Stimulated activated CD8-positive, alpha-beta memory T cell treated with anti-CD3 and anti-CD28 coated beads, Interleukin-15, amount 100 ng/mL, for 24 hours (primary cell): ENCODE measurements at places on chromosomes 1 and 21.

- no peak for DNase-seq
Observed at GRCh38 chr1:168924976-168925375, 181.5 kb upstream of the ATP1B1 start.

DNA sequence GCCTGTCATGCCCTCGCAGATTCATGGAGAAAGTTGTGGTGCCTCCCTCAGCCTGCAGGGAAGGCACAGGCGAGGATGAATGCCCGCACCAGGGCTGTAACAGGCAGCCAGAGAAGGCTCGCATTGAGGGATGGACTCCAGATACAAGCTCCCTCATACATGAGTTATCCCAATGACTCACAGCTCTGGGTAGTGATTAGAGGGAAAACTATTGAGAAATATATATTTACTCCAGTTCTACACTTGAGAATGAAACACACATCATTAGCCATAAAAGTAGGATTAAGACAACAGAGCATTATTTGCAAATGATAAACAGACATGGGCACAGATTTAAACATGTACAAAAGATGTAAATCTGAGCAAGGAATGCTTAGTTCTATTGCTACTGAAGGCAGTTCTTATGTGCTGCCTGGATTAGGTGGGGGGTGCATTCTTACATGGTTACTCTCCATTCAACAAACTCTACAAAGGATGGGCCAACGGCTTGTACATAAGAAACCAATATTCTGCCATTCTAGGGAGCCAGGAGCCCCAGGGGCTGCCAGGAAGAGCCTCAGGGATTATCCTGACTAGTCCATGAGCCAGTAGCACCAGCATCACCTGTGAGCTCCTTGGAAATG is 97.9 kb downstream of the CSMD2 start:
- DNase-seq = no peak

GRCh38 chr1:30696831-30697230 is 26.6 kb downstream of the MATN1 start:
- DNase-seq = no peak

DNA sequence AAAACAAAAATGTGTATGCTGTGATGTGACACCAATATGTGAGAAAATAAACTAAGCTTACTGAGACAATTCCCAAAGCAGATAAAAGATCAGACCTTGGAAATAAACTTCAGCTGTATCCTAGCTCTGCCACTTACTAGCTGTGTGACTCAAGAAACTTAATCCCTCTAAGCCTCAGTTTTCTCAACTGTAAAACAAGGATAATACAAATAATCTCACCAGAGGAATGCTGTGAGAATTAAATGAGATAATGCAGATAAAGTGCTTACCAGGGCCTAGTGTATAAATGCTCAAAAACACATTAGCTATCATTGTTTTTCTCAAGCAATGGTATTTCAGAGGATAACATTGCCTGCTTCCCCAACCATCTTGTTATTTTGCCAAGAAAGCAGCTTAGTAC is 2.1 kb downstream of the HEATR1 start:
- DNase-seq = no peak

- no peak for DNase-seq
Observed at GRCh38 chr21:26125433-26126167, 45.0 kb downstream of the APP start.

DNA sequence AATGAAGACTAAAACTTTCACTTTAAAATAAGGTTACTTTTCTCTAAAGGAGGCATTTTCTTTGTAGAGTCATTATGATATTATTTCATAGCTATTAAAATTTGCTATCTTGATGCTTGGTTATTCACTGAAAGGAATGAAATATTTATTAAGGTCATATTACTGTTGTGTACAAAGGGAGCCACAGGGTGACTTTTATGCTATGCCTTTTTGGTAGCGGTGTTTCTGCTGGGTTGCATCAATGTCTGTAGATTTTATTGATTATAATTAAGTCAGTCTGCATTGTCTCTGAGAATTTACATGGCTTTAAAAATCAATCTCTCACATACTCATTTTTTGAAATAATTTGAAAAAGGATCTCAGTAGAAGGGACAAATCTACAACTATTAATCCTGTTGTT is 84.9 kb downstream of the NFIA start:
- no peak for DNase-seq

GRCh38 chr1:107171333-107171732 is 30.5 kb downstream of the NTNG1 start:
- DNase-seq = no peak

DNA sequence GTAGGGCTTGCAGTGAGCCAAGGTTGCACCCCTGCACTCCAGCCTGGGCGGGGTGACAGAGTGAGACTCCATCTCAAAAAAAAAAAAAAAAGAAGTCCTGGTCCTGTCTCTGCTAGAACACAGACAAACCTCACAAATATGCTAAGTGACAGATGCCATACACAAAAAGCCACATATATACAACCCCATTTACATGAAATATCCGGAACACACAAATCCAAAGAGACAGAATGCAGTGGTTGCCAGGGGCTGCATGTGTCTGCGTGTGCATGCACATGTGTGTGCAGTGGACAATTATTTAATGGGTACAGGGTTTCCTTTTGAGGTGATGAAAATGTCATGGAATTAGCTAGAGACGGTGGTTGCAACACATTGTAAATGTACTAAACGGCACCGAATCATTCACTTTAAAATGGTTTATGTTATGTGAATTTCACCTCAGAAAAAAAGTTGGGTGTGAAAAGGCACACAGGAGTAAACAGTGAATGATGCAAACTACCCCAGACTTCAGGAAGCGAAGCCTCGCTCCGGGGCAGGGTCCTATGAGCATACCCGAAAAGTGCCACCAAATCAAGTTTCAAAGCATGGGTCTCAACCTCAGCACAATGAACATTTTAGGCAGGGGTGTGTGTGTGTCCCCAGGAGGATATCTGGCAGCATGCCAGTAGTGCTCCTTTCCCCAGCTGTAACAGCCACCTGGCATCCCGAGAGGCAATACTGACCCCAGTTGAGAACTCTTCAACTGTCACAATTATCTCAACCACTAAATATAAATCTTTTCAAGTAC is 48.3 kb downstream of the GNB1 start:
- DNase-seq = no peak

DNA sequence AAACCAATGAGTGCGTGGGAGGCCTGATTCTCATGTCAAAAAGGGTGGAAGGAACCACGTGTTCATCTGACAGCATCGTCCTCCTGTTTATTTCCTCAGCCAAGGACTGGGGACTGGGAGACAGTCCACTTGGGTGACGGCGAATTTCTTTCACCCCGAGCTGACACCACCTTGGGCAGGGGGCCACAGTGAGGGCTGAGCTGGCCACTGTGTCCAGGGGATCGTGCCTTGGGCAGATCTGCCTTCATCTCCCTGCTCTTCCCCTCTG is 122.1 kb downstream of the SIM2 start:
- DNase-seq = no peak

DNA sequence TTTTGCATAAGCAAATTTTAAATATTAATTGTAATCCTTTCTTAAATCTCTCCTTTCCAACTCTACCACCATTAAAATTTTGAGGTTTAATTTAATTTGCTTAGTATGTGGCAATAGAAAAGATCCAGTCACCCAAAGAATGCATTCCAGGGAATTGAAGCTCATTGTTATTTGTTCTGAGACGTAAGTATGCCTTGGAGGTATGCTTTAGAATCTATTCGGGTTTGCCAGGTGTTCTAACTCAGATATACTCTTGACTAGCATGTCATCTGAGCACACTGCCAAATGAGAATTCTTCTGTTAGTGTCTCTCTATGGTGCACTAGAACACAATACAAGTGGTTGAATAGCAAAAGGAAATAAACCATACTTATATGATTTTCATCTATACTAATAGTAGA is 813.6 kb upstream of the ADGRL2 start:
- DNase-seq = no peak

DNA sequence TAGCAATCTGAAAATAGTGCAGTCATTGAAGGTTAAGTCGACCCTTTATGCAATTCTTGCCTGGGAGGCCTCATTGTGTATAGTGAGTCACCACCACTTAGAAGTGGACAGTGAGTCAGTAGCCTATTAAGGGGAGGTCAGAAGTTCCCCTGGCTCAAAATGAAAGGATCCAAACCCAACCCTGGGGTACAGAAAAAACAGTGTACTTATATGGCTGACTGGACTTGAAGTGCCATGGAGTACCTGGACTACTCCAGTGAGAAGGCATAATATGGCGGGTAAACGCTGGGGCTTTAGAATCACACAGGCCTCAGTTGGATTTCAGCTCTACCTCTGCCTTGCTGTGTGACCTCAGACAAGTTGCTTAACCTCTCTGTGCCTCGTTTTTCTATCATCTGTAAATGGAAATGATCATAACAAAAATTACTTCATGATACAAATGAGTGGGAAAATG is 2.2 kb upstream of the BCL9 start:
- DNase-seq = no peak

GRCh38 chr1:67676287-67676686 is 8.7 kb upstream of the GADD45A start:
- DNase-seq = no peak

DNA sequence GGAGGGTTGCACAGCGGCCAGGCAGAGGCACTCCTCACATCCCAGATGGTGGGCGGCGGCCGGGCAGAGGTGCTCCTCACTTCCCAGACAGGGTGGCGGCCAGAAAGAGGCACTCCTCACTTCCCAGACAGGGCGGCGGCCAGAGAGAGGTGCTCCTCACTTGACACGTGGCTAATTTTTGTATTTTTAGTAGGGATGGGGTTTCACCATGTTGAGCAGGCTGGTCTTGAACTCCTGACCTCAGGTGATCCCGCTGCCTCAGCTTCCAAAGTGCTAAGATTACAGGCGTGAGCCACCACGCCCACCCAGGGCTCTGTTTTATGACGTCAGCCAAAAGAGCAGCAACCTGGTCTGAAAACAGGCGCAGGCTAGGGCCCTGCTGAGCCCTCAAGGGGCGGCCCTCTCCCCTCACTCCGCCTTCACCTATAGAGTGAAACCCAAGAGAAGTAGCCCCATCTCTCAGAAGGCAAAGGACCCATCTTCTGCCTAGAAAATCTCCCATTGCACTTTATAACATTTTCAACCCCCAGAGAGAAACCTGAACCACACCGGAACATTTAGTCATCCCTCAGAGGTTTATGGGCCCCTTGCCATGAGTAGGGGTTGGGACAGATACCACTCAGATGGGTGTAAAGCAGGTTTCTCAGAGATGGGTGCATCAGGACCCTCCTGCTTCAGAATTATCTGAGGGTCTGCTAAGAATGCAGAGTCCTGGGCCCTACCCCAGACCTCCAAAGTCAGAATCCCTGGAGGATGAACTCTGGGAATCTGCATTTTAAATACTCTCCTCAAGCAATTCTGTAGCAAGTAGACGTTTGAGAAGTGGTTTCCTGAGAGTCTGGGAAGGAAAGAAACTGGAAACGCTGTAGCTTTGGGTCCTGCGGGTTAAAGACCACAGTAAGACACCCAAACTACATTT is 40.8 kb downstream of the CDK18 start:
- no peak for DNase-seq

GRCh38 chr1:117610036-117610435 is 4.2 kb downstream of the TENT5C start:
- no peak for DNase-seq

DNA sequence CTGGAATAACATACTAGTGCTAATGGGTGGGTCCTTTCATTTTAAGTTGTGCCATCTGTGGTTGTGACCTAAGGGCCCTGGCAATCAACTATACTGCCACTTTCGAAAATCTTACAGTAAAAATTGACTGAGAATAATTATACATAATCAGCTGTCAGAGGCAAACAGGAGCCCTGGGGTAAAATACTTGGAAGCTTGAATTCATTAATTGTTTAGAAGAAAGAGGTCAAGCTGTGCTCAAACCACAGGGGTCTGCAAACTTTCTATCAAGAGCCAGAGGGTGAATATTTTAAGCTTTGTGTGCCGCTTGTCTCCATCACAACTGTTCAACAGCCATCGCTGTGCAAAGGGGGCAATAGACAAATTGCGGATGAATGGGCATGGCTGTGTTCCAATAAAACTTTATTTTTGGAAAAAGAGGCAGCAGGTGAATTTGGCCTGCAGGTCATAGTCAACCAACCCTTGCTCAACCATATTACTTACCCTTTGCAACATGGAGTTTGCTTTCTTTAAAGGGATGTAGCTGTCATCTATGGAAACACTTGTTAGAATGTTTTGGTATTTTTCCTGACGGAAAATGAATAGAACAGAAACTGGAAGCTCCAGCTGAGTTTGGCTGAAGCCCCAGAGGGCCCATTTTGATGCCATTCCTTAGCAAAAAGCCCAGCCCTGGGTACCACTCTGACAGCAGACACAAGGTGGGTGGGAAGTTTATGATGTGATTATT is 35.7 kb upstream of the USP1 start:
- no peak for DNase-seq

- no peak for DNase-seq
Observed at GRCh38 chr21:19244502-19245187, 841.1 kb upstream of the TMPRSS15 start.

DNA sequence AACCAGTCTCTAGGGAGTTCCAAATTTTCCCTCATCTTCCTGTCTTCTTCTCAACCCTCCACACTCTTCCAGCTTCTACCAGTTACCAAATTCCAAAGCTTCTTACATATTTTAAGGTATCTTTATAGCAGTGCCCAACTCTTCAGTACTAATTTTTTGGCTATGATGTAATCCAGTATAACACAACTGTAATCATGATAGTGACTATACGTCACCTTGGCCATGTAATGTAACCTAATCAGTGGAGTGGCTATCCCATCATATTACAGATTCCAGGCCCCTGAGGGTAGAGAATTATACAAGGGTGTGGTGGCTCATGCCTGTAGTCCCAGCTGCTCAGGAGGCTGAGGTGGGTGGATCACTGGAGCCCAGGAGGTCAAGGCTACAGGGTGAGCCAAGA is 143.2 kb downstream of the CLEC20A start:
- DNase-seq = no peak

- DNase-seq = no peak
Observed at GRCh38 chr21:39208624-39209333, 25.5 kb upstream of the PSMG1 start.

DNA sequence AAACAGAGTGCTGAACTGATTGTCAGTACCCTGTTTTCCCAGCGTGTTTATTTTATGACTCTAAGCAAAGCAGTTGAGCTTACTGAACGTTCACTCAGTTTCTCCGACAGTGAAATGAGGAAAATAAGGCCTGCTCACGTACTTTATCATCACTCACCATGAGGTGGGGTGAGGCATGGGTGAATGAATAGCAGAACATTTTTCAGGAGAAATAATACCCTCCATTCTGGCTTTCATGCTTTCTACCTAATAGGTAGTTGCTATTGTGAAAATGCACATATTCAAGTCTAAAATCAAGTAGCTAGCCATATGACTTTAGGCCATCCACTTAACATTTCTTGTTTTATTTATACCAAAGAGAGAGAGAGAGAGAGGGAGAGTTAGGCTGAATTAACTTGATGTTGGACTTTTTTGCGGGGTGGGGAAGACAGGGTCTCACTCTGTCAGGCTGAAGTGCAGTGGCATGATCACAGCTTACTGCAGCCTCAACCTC is 178.2 kb downstream of the VPS13D start:
- DNase-seq = no peak

- no peak for DNase-seq
Observed at GRCh38 chr21:41867313-41867712, 11.8 kb downstream of the PRDM15 start.

GRCh38 chr1:56417646-56418045 is 161.7 kb downstream of the PLPP3 start:
- no peak for DNase-seq
